ENCODE measurements at places on chromosomes 5 and 9.
A peak's percentile ranks its signal among the peaks of the same experiment; 100 is the strongest.

DNA sequence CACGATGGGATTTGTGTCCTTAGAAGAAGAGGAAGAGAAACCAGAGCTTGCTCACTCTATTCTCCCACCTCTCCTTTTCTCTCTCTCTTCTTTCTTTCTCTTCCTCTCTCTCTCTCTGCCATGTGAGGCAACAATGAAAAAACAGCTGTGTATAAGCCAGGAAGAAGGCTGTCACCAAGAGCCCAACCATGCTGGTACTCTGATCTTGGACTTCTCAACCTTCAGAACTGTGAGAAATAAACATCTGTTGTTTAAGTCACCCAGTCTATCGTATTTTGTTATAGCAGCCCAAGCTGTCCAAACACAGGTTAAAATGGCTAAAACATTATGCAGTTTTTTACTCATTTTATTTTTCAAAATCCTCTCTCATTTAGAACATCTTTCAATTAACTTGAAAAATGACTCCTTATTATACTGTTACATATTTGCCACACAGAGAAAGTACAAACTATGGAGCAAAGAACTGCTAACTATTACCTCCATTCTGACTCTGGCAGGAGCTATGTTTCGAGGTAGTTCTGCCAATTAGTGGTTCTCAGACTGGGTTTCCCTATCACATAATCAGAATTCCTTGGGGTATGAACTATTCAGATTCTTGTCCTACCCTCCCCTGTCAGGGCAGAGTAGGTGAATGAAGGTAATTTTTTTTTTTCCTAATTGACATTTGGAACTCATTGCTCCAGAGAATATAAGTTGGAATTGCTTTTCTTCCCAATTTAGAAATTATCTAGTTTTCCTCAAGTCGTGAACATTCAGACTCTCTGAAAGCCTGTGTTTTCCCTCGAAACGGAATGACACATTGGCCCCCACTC, 434.6 kb downstream of the ENC1 start:
- DNase-seq, result no peak

GRCh38 chr9:77224746-77225312, 47.5 kb downstream of the VPS13A start:
- DNase-seq, result no peak

GRCh38 chr9:1960342-1961042, 54.7 kb upstream of the SMARCA2 start:
- no peak for DNase-seq

- DNase-seq, result no peak
Measured at GRCh38 chr5:126677121-126677520, 76.4 kb downstream of the PHAX start.

- DNase-seq, result no peak
Measured at GRCh38 chr9:86308687-86309086, 26.3 kb upstream of the ISCA1 start.

- DNase-seq, result no peak
Measured at GRCh38 chr9:14119694-14120514, 194.0 kb downstream of the NFIB start.

DNA sequence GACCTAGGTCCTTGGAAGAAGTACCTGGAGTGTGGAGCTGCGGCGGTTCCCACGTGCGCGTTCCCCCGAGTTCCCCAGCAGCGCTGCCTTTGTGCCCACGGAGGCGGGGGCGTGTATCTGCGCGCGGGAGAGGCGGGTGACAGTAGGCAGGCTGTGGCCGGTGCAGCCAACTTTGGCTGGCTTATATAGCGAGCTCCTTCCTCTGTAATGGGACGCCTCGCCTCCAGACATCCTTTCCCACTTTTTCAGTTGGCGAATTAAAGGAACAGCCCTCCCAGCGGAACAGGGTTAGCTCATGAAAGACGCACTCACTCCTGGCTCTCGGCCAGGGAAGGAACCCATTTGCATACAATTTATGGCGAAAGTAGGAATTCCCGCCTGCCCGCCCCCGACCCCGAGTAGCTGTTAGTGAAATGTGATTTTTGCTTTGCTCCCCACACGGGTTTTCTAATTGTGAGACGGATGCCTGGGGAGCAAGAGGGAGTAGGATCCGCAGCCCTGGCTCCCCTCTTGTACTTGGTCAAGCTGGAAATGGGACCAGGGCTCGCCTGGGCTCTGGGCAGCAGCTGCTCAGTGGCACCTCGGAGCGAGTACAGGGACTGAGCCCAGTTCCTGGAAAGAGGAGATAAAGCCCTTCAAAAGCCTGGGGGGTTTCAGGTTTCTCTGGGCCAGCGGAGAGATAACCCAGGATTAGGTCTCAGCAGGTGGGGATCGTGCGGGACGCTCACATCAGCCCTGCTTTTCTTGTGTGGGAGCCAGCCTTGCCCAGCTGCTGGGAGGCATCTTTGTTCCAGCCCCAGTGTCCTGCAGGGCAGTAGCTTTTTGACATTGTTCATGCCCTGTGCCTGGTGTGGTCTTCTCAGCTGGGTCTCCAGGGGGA, at the start of gene TNC:
TNC (minus strand) TSS at position 159 of the 880 bp plus-strand sequence. CDS start 27,139 bp downstream, outside the sequence.
- peak; percentile 42 for DNase-seq

DNA sequence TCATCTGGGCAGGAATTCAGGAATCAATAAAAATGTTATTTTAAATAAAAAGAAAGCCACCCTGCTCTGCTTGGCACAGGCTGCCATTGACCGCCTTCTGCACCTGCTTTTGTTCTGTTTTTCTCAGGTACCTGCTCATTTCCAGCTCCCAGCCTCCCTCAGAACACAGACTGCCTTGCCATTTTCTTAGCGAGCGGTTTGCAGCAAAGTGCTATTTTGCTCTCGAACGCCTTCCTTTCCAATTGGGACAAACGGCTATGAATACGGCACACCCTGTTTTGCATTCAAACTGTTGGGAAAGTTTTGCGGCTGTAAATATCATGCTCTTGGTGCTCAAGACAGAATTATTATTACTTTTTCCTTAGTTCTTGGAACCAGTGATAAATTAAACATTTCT, 25.1 kb upstream of the FCN1 start:
- no peak for DNase-seq

DNA sequence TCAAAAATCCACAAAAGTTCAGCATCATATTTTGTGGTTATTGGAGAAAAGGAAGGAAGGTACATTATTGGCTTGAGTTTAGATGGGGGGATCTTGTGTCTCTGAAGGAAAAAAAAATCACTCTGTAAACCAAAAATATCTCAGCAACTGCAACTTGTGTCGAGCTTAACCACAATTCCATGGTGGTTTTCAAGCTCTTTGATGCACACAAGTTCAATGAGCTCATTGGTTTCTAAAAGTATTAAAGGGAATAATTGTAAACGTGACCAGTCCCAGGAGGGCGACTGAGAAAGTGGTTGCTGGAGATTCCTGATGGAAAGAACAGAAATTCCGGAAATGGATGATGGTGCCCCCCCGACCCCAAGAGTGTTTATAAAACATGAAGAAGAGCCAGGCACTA, 173.8 kb downstream of the PSAT1 start:
- DNase-seq, result no peak

DNA sequence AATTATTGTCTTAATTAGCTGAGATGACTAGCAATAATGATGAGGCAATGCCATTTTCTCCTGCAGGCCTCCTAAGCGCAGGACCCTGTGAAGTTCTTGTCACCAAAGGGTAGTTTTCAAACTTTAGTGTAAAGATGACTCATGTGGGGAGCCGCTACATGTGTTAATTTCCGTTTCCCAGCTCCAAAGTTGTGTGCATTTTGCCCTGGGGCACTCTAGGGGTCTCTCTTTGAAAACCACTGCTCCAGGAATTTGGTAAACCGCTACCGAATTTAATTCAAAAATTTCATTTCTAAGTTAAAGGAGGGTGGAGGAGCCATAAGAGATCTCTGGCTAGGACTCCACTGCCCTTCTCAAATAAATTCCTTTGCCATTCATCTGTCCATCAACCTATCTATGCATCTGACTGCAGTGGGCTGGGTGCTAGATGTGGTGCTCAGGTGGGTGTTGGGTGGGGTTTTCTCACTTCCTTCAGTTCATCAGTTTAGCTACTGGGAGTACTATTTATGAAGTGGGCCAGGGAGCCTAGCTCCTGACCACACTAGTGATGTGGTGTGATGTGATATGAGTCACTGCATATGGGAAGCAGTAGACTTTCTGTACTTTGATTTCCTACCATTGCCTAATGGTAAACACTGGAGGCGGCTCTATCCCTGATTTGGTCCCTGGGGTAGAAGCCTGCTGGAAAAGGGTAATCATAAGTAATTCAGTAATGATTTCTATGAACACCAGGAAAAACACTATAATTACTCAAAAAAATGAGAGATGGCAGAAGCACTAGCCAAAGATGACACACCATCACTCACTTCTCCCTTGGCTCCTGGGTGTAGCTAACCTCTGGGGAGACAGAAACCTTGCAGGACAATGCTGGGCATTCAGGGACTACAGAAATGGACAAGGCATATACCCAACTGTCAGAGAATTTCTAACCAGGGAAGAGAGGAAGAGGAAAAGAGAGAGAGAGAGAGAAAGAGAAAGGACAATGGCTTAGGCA, 4.0 kb upstream of the ZSWIM6 start:
- DNase-seq, result no peak

DNA sequence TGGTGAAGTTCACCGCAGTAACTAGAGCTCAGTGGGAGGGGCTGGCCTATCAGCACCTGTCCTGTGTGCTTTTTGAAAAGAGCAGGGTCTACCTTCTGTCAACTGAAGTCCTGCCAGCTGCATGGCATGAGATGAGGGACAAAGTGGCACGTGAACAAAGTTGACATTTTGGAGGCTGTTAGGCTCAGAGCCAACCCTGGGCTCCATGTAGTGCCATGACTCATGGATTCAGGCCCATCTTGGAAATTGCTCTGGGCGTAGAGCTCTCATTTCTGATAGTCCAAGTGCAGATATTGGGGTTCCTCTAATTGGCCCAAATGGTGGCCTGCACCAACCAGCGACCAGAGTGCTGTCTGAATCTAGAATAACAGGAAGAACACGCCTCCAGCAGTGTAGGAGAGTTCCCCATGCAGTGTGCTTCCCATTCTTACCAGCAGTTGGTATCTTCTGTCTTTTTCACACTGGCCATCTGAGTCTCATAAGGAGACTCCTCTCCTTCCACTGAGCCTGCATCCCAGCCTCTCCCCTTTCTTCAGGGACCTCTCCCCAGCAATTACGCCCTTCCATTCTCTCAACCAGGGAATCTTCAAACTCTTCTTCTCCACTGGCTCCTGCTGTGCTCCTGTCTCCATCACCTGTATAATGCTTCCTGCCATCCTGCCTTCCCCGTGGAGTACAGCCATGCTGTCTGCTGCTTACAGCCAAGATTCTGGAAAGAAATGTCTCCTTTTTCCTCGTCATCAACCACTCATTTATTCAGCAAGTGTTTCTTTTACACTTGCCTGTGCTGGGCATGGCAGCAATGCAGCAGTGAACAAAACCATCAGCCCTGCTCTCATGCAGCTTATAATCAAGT, 30.4 kb downstream of the IRF1 start:
- DNase-seq, result no peak

DNA sequence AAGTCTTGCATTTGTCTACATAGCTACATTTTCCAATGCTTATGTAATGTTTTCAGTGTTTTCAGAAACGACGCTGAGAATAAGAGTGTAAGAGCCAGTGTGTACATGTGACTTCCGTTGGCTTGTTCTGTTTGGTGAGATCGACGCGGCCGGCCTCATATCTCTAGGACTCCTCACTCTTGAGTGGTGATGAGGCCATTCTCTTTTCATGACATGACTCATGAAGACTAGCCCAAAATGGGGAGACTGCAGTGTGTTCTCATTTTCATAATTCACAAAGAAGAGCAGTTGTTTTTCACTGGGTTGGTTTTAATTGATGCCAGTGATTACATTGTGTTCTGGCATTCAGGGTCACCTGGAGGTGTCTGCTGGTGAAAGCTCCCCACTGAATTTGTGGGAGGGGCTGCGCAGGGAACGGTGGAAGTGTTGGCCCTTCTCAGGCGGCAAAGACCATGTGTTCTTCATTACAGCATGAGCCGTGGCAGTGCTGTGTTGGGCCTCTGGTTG, 131.5 kb upstream of the OTULINL start:
- DNase-seq, result no peak

- DNase-seq, result no peak
Measured at GRCh38 chr9:123115146-123115913, 81.9 kb downstream of the GPR21 start.

DNA sequence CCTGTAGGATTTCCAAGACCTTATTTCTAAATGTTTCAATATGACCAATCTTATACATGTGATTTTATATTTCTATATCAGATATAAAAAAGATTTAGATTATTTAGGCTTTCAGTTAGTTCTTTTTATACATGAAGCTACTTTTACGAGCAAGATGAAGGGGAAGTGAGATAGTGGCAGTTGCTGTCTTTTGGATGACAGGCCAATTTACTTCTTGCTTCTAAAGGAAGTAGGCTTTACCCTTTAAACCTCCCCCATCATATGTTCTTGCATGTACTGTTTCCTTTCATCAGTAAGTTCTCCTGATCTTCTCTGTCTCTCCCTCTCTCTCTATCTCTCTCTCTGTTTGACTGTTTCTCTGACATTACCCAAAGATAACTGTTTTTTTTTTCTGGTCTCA, 4.0 kb upstream of the TYRP1 start:
- DNase-seq, result no peak

GRCh38 chr5:139671096-139671841, 23.1 kb downstream of the CXXC5 start:
- peak; percentile 84 for DNase-seq

DNA sequence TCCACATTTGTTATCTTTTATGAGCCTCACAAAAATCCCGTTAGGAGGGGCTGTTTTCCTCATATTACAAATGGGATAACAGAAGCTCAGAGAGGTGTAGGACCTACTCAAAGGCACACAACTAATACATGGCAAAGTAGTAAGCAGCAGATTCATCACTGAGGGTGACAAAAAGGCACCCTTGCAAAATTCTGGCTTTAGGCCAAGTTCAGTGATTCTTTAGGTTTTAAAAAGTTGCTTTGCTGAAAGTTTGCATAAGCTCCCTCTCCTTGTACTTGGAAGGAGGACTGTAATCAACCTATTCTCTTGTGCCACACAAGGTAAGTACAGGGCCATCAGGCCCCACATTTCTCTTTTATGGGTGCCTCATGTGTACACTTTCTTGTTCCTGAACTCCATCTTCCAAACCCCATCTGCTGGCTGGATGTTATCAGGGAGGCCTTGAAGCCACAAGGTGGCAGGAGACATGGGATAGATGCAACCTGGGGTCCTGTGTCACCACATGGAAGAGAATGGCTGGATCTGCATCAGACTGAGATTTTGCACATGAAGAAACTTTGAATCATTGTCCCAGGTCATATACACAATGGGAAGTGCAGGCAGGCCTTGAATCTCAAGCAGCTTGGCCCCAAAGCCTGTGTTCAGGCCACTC, 311.6 kb downstream of the MSX2 start:
- DNase-seq, result no peak

DNA sequence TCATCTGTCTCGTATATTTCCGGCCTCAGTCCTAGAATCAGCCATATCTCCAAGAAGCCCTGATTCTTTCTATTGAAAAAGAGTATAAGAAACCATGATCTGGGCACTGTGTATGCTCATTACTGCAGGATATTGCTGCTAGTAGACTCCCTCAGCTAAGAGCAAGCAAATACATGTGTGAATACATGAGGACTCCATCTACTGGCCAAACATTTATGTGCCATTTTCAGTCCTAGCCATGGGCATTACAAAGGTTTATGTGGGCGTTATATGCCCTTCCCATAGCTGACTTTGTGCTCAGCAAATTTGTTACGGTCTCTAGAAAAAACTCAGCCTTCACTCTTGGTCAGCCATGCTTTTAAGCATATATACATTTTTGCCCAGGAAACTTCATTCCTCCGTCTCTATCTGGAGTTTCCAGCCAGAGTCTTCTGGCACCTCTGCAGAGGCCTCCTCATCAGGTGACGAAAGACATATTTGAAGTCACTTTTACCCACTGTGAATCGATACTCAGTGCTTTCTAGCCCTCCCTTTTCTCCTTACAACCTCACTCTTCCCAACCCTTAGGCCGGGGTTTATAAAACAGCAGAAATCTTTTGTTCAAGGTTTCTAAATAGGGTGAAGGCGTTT, 1495.6 kb upstream of the CDH6 start:
- no peak for DNase-seq

Data from frontal cortex (tissue), 4 donors.